ENCODE measurements at places on chromosomes 7 and 10. TPM values are rescaled to one million over a fixed set of nuclear protein-coding genes. Genes with fewer than 3 reads are reported as not detected.

The MAGI2 gene
- polyA plus RNA-seq, result 7.8 TPM

- DNase-seq, result peak; percentile 38
These were observed 614.1 kb upstream of the FZD8 start for GRCh38 chr10:36256166-36256565.

DNA sequence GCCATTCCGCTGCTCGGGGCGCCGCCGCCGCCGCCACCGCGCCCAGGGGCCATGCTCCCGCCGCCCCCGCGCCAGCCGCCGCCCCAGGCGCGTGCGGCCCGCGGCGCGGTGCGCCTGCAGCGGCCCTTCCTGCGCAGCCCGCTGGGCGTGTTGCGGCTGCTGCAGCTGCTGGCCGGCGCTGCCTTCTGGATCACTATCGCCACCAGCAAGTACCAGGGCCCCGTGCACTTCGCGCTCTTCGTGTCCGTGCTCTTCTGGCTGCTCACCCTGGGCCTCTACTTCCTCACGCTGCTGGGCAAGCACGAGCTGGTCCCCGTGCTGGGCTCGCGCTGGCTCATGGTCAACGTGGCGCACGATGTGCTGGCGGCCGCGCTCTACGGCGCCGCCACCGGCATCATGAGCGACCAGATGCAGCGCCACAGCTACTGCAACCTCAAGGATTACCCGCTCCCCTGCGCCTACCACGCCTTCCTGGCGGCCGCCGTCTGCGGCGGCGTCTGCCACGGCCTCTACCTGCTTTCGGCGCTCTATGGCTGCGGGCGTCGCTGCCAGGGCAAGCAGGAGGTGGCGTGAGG is 383 bp downstream of the MARVELD1 start:
- DNase-seq, result peak; percentile 85

The DPP6 gene
- polyA plus RNA-seq, result 0.48 TPM

The FZD8 gene
- 7.2 TPM for polyA plus RNA-seq

DNA sequence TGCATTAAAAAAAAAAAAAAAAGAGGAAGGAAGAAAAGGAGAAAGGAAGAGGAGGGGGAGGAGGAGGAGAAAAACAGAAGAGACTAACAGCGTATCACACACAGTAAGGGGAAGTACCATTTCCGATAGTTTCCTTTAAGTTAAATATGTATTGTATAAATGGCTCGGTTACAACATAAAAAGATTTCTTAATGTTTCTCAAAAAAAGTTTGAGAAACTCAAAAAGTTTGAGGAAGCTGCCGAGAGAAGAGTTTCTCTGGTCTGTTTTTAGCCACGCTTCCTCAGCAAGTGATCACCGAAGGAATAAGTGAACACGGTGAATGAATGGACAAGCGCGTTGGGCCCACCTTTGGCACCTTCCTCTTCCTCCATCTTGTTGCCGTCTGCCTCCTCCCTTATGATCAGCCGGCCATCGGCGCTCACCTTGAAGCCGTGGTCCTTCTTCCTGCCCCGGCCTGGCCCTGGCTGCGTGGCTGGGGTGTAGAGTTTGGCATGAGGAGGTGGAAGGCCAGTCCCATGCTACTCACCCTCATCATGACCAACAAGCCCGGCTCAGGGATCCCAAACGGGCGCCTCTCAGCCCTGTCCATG is 31.3 kb upstream of the FRAT2 start:
- no peak for DNase-seq

- no peak for DNase-seq
These were observed 3.2 kb upstream of the VGF start for GRCh38 chr7:101168412-101169049.

The HABP2 gene
- polyA plus RNA-seq, result 0.49 TPM

DNA sequence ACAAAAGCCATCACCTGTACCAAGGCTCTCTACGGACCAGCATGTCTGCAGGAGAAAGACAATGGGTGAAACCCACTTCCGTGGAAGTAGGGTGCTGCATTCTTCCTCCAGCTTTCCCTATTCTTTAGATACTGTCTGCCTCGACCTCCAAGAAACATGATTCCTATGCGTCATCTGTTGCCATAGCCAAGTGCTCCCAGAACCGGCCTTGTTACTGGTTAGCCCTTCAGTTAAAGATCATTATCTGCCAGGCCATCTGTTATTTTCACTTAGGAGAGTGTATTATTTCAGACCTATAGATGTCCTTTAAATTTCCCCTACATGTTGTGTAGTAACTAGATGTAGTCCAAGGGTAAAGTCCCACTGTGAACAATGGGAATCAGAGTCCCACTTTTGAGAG is 89.0 kb upstream of the KIAA1217 start:
- no peak for DNase-seq

GRCh38 chr7:96870185-96870584 is 135.2 kb upstream of the DLX6 start:
- DNase-seq, result peak; percentile 22

The LRRD1 gene
- 0.55 TPM for polyA plus RNA-seq

DNA sequence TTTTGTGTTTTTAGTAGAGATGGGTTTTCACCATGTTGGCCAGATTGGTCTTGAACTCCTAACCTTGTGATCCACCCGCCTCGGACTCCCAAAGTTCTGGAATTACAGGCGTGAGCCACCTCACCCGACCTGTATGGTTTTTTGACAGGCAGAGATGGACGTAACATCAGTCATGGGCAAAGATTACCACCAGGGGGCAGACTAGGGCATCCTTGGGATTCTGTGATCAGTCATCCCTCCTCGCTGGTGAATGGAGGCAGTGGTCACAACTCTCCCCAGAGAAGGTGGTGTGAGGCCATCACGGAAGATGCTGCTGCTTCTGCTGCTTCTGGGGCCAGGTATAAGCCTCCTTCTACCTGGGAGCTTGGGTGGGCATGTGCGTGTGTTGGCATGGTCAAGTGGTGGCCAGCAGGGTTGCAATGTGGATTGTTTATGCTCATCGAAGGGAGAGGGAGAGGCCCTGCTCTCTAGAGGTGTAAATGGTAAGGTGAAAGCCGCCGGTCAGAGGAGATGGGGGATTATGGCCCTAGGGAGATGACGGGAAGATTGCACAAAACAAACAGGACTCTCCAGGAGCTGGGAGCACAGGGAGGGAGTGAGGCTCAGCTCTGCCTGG is 122.7 kb upstream of the PRSS1 start:
- DNase-seq, result no peak

The CPEB3 gene
- 3.0 TPM for polyA plus RNA-seq

- DNase-seq, result no peak
These were observed 1075.3 kb downstream of the XPNPEP1 start for GRCh38 chr10:108848046-108848445.

GRCh38 chr10:44965651-44966097 is 6.1 kb downstream of the RASSF4 start:
- DNase-seq, result no peak

DNA sequence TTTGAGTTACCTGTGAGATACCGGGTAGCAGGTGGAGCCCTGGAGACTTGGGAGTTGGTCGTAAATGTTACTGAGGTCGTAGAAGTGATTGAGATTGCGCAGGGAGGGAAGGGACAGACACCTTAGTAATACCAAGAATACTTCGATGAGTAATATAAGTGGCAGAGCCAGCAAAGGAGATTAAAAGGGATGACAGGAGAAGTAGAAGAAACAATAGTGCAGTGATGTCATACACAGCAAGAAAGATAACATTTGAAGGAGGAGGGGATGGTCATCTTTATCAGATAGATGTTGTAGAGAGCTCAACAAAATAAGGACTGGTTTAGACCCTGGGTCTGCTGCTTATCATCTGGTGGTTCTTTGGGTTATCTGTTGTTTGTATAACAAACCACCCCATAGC is 5.0 kb downstream of the BCCIP start:
- DNase-seq, result no peak

The EFCAB10 gene
- 2.6 TPM for polyA plus RNA-seq

The CRTAC1 gene
- polyA plus RNA-seq, result 2.4 TPM

DNA sequence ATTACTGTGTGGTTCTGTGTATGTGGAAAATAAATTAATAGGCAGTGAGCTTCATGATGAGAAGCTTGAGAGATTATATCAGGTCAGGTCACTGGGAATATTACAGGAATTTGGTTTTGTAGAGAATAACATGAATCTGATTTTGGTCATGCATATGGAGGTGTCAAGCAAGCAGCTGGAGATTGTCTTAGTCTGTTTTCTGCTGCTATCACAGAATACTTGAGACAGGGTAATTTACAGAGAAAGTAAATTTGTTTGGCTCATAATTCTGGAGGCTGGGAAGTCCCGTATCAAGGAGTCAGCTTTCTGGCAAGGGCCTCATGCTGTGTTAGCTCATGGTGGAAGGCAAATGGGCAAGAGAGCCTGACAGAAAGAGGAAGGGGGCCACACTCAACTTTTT is 120.7 kb upstream of the FAM3C start:
- DNase-seq, result peak; percentile 21

GRCh38 chr7:50664461-50664922 is 99.3 kb upstream of the DDC start:
- DNase-seq, result no peak

DNA sequence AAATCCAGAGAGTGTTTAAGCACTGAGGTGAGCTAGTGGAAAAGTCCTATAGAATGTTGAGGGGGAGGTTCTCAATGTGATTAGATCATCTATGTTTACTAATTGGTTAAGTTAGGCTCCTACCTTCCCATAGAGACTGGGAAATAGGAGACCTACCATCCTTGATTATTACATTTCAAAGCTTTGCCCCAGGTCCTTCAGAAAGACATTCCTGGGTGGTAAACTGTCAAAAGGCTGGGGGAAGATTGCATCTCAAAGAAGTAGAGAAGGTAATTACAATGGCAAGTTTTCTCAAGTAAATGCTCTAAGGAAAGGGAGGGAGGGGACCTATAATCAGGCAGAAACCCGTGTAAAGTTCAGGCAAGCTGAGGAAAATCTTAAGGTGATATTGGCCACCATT is 247.8 kb upstream of the SMIM30 start:
- DNase-seq, result no peak

DNA sequence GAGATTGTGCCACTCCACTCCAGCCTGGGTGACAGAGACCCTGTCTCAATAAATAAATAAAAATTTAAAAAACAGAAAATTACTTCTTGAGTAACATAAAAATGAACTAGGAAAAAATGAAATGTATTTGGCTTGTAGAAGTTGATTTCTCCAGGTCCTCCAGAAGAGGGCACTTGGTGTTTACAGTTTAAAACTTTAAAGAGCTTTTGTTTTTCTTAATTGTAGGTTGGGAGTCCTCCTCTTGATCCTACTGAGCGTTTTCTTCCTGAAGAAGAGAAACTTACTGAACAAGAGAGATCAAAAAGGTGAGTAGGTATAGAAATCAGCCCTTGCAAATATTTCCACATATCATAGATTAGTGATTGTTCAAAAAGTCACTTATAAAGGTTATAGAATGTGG is 16.2 kb downstream of the KIFBP start:
- peak; percentile 14 for DNase-seq

DNA sequence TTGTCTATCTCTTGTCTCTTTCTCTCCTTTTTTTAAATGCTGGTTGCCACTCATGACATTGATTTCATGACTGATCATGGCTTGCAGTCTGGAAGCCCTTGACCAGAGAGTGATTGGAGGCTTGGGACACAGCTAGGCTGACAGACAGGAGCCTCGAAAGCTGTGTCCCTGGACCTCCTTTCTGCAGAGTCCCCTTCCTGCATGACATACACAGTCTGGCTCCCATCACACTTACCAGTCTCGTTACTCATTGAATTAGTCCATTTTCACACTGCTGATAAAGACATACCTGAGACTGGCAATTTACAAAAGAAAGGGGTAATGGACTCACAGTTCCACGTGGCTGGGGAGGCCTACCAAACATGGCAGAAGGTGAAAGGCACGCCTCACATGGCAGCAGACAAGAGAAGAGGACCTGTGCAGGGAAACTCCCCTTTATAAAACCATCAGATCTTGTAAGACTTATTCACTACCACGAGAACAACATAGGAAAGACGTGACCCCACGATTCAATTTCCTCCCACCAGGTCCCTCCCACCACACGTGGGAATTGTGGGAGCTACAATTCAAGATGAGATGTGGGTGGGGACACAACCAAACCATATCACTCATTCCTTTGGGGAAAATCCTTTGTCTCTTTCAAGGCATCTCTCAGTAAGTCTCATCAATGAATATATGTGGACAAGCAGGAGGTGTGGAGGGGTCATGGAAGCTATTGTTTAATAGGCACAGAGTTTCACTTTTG is 102.3 kb downstream of the TBXAS1 start:
- DNase-seq, result no peak

DNA sequence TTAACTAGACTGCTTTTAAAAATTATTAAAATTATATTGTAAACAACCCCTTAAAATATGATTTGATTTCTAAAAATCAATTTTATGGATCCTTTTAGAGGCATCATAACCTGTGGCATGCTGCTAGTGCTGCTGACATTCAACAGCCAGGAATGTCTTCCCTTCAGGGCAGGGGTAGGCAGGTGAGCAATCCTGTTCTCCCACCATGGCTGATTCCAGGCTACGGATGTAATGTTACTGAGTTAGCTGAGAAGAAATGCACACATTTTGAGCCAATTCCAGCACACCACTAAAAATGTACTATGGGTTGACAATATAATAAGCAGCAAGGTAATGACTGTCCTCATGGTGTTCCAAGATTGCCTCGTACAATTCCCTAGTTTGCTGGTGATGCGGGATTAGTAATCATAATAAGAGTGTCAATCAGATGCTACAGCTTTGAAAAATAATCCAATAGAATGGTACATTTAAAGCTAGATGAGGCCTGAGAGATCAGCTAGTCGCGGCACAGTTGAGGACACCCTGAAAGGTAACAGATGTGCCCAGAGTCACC is 108.7 kb upstream of the PRR15 start:
- DNase-seq, result no peak

DNA sequence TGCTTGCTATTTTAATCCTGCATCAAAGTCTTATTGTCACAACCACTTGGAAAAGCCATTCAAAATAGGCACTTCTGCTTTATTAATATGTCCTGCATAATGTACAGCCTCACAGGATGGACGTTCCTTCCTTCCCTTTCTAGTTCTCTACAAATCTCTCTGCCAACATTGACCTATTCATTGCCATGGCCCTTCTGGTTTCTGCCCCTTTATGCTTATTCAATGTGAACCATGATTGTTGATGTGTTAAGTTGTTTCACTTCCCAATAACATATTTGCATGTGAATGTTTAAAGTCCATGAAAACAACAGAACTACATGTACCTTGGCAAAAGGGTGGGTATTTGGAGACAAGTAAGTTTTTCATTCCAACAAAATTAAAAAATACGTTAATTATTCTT is 45.7 kb downstream of the COL28A1 start:
- no peak for DNase-seq

The KEL gene
- polyA plus RNA-seq, result 2.8 TPM

All from right lung (tissue), 10 donors.